ENCODE measurements at places on chromosomes 2 and 18.

- no peak for DNase-seq
Measured at GRCh38 chr18:23058746-23059415, 76.4 kb upstream of the CABLES1 start.

- DNase-seq: no peak
Measured at GRCh38 chr2:142849820-142850219, 27.6 kb upstream of the KYNU start.

DNA sequence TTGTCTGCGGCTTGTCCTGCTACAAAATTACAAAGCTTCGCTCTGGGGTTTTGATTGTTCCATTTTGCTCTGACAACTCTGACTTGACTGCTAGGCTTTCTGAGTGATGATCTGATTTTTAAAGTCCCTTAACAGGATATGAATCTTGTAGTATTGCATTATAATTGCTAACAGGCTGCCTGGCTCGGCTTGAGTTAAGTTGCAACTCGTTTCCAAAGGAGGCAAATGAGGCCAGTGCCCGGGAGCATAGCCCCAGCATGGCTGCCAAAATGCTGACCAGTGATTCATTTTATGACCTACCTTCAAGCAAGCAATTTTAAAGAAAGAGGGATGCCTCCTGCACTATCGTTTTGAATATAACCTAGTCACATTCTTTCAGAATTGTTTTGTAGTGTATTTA lies 135.4 kb downstream of the COL6A3 start:
- DNase-seq: no peak

- DNase-seq: no peak
Measured at GRCh38 chr2:126771094-126771493, 115.1 kb downstream of the GYPC start.

DNA sequence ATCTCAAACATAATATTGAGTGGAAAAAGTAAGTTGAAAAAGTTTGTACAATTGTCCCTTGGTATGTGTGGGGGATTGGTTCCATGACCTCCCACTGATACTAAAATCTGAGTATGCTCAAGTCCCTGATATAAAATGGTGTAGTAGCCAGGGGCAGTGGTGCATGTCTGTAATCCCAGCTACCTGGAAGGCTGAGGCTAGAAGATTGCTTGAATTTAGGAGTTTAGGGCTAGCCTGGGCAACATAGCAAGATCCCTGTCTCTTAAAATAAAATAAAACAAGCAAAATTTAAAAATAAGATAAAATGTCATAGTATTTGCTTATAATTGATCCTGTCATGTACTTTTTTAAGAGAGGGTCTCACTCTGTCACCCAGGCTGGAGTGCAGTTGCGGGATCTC lies 122.0 kb downstream of the PTRHD1 start:
- no peak for DNase-seq

DNA sequence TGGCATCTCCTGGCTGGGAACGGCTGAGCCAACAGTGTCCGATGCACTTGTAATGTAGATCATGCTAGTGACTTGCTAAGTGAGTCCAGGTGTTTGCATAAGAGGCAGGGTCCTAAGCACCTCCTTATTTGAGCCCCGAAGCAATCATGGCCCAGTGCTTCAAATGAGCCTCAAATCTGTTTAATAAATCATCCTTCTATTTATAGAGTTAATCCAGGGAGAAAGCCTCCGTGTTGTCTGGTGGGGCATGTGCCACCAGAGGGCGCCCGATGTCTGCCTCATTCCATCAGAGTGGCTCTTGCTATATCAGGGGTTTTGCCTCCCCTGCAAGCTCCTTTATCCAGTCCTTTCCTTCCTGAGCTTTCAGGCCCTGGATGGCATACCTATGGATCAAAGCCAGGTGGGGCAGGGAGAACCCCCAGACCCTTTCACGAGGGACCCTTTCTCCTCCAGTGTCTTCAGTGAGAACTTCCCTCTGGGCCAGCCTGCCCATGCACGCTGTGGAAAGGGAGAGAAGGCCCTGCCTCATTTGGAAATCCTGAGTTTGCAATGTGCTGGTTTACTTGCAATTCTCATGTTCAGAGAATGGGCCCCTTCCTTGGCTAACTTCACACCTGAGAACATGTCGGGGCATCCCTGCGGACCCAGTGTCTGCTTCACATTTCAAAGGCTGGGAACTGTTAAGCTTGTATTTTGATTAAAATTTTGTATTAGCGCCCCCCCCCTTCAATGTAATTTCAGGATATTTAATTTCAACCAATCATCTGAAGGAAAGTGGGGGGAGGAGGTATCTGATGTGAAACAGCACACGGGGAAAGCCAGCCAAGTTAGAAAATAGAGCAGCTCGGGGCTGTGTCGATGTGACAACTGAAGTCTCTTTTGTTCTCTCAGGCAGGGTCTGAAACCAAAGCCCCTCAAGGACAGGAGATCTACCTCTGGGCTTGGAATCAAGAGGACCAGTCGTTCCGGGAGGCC lies 39.7 kb downstream of the RDH14 start:
- peak; percentile 80 for DNase-seq

- no peak for DNase-seq
Measured at GRCh38 chr2:167509586-167509985, 621.3 kb downstream of the XIRP2 start.

DNA sequence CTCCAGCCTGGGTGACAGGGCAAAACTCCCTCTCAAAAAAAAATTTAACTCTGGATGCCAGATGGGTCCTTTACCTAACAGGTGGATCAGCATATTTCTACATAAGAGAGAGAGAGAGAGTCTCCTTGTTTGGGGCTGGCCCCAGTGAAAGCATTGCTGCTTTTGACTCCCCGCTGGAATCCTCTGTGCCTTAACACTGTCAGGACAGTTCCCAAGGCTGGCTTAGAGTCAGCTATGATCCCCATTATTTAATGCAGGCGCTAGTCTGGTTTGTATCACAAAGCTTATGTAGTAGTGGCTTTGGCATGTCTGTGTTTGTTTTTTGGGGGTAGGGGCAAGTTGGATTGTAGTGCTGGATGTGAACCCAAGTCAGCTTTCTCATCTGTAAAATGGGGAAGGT lies 9.4 kb downstream of the INPP4A start:
- no peak for DNase-seq

GRCh38 chr2:230326453-230327417 lies at the start of gene SP140L:
Gene SP140L, plus strand, starts transcription at chr2:230327193. Its CDS starts 77 bp downstream, at chr2:230327270.
- DNase-seq: peak; percentile 63

- DNase-seq: no peak
Measured at GRCh38 chr2:154886316-154886715, 187.8 kb downstream of the KCNJ3 start.

DNA sequence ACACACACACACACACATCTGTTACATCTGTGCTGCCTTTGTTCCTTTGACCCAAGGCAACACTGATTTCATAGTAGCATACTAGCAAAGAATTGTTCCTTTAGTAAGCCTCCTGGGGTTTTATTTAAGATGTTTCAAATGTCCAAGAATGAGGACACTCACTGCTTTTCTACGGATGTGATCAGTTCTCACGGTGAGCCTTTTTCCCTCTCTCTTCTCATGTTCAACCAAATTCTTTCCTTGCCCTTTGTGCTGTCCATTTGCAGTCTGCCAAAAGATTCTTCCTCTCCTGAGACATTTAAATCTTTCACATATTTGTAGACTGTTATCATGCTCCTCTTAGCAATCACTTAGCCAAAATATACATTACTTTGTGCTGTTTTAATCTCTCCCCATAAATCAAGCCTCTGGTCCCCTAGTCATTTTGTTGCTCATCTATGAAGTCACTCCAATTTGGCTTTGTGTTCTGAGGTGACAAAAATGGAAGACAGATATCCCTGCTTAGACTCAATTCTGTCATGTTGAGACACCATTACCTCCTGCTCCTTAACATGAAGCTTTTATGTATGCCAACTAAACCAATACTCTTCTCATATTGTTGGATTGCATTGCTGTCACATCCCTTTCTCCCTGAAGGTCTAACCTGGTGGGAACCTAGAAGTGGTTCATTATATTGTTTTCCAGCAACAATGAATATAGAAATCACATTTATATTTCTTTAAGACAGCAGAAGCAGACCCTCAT lies 1605.3 kb upstream of the ACVR2A start:
- DNase-seq: no peak

DNA sequence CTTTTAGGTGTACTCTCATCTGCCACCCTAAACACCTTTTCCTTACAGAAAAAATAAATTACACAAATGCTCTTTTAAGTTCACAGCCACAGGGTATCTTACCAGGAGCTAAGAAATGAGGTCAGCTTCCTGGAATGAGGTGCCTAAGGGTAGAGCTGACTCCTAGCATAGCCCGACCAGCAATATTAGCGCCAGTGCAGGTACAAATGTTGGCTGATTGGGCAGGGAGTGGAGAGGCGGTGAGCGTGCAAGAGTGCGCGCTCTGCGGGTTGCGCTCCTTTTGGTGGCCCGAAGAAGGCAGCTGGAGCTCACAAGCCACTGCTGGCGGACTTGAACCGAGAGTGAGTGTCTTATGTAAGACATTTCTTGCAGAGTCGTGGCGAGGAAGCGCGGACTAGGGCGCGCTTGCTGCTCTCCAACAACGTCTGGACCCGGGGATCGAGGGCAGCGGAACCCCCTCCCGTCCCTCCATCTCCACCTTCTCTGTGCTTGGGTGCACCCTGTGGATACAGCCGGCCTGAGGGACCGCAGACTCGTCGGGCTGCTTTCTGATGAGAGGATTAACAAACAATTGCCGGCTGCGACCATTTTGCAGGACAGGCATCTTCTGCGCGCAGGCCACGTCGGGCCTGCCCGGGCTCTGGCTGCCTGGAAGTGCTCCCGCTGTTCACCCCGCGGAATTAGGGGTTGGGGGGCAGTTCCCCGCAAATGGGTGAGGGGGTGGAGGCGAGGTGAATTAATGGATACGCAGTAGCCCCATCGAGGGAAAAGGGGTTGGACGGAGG lies 17.3 kb downstream of the BOLA3 start:
- no peak for DNase-seq
